HTR-8/SVneo (cell line): ENCODE measurements at places on chromosomes 5 and 9.

- no peak for DNase-seq
Observed at GRCh38 chr5:6585939-6586646, 46.8 kb downstream of the NSUN2 start.

GRCh38 chr9:97412626-97413385 lies 910 bp downstream of the TDRD7 start:
- DNase-seq = peak; percentile 22

- DNase-seq = no peak
Observed at GRCh38 chr5:135053278-135053677, 19.2 kb upstream of the PITX1 start.

- DNase-seq = no peak
Observed at GRCh38 chr9:136671646-136672430, 9.1 kb downstream of the EGFL7 start.

DNA sequence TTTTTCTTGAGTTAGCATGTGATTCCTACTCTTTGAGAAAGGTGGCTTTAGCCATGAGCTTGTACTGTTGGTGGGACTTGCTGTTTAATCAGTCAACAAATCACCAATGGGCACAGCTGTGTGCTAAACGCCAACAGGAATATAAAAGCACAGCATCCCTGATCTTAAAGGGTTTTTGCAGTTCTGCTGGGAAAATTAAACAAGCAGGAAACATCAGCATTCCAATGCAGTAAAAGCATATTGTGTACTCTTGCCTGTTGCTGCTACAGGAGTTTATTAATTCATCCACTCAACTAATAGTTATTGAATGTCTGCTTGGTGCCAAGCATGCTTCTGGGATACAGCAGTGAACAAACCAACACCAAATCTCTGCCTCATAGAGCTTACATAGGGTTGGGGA lies 27.4 kb upstream of the F2RL1 start:
- no peak for DNase-seq

GRCh38 chr5:32814141-32814540 lies 103.0 kb downstream of the NPR3 start:
- DNase-seq = no peak

DNA sequence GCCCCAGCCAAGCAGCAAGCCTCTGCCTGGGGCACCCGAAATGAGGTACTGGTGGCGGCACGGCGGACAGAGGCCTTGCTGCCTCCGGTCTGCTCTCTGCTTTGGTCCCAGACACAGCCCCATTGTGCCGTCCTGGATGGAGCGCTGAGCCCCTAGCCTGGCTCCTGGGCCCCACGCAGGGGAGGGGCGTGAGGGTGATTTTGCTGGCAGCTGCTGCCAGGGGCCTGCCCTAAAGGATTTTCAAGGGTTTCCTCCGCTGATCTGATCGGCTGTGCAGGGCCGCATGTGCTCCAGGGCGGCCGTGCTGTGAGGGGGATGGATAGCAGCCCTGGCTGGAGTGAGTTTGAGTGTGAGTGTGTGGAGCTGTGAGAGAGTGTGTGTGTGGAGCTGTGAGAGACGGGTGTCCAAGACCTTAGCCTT lies 1.3 kb downstream of the GPSM1 start:
- no peak for DNase-seq

GRCh38 chr5:160692271-160692670 lies 159.7 kb downstream of the ATP10B start:
- DNase-seq = no peak
